ENCODE measurements at places on chromosomes 3 and 15.
A peak's percentile ranks its signal among the peaks of the same experiment; 100 is the strongest.

- no peak for DNase-seq
These were observed 73.1 kb downstream of the NR2E3 start for GRCh38 chr15:71883447-71883846.

- no peak for DNase-seq
These were observed 297.5 kb downstream of the NTRK3 start for GRCh38 chr15:87959080-87959479.

DNA sequence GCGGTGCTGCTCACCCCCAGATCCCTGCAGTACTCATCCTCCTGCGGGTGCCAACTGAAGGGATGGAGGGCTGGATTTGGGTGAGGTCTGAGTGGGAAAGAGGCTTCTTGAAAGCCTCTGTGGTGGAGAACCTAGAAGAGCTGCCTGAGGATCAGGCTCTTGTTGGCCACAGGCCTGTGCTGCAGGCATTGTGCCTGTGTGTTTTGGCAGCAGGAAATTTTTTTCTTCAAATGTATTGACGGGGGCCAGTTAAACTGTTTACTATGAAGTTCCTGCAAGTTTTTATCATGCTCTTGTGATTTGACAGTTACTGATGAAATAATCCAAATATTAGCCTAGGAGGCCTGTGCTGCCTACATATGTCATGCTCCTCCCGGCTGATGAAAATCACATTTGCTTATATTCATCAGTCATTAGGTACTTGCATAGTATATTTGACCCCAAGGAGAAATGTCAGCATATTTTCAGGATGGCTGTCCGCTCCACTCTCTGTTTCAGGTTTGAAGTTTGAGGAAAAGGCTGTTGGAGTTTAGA is 103.1 kb downstream of the THSD4 start:
- DNase-seq, result no peak

DNA sequence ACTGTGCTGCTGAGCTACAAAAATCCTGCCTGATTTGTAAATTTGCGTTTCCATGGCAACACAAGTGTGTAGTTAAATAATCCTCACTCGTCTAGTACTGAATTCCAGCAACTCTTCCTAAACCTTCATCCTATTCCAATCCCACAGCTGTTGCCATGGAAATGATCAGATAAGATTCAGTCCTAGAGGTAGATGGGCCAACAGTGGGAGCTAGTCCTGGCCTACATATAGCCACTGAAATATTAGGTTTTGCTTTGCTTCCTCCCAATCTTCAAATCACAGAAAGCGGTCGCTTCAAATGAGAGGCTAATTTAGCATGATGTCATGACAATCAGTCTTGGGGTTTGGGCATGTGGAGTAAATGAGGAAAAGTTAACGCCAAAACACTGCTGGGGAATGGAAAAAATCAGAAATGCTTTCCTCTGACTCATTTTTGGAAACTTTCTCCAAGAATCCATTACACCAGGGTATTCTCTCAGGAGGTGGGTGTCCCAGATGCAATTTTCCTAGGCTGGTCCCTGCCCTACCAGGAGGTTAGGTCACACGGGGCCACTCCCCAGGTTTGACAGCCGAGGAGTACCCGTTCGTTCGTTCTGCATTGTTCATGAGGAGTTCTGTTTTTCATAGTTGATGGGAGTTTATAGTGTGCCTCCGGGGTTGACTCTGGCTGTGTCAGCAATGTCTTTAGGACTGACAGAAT is 159.2 kb upstream of the SLCO3A1 start:
- DNase-seq, result peak; percentile 12

- no peak for DNase-seq
These were observed 752 bp downstream of the CEP63 start for GRCh38 chr3:134486577-134487041.

DNA sequence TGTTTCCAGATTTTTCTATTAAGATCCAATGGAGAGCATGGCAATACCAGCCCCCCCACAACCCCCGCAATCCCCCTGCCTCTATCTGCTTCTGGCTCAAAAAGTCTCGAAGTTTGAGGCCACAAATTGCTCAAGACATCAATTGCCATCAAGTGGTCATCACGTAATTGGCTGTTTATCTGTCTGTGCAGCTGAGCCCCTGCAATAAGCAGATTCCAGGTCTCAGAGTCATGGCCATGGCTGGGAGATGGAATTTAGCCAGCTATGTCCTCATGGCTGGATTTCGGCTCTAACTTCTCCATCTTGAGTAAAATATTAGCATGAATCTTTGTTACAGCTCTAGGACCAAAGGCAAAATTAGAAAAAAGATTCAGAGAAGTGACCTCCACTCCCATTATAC is 22.7 kb downstream of the SSUH2 start:
- DNase-seq, result no peak

DNA sequence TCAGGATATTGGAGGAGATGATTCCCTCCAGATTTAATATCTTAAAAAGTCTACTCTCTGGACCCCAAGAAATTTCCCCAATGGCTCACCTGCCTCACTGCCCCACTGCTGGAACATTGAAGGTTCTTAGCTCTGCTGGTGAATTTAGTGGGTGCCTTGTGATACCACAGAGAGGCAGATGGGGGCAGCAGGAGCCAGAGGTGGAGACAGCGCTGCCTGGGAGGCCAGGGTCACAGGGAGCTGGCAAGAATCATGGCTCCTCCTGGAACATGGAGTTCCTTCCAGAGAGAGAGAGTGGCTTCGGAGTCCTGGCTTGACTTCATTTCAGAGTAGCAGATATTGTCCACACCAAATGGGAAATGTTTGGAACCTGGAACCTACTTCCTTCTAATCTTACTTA is 263.5 kb upstream of the CFAP20DC start:
- no peak for DNase-seq

Measured in renal pelvis (tissue), 12 donors.